ENCODE measurements at places on chromosomes 5 and 9.
A peak's percentile ranks its signal among the peaks of the same experiment; 100 is the strongest.

- peak; percentile 79 for DNase-seq
Measured at GRCh38 chr5:149240354-149240998, 31.2 kb upstream of the AFAP1L1 start.

DNA sequence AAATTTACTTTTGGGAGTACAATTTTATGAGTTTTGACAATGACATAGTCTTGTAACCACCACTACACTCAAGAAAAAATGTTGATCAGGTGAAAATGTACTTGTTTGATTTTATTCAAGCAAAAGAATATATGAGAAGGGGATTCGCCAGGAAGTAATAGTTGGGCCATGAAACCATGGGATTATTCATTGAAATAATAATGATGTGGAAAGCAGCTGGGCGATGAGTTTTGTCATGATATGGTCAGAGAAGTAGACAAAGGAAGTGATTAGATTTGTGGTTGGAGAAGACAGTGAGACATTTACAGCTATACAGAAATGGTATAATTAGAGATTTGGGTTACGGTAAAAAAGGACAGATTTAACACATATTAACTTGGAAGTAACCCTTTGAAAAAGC lies 11.2 kb downstream of the HMGCR start:
- no peak for DNase-seq

DNA sequence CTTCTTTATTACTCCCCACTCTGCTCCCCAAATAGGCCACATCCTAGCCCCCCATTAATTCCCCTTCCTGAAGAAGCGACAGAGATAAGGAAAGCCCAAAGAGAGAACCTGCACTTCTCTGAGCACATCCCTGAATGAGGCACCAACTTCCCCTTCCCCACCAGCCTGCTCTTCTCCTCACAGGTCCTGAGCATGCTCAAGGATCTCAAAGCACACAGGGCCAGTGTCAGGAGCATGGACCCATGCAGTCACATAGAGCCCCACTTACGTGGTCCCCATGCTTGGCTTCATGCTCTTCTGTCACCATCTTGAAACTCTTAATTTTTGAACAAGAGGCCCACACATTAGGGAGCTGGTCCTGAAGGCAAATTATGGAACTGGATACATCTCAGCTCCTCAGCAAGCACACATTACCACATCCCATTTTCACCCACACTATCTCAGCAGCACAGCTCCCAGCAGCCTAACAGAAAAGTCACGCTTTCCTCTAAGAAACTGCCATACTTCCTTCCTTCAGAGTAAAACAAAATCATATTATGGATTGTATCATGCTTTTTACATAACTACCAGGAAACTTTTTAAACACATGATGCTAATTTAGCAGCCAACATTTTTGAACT lies 99.8 kb downstream of the NFIB start:
- DNase-seq, result no peak

DNA sequence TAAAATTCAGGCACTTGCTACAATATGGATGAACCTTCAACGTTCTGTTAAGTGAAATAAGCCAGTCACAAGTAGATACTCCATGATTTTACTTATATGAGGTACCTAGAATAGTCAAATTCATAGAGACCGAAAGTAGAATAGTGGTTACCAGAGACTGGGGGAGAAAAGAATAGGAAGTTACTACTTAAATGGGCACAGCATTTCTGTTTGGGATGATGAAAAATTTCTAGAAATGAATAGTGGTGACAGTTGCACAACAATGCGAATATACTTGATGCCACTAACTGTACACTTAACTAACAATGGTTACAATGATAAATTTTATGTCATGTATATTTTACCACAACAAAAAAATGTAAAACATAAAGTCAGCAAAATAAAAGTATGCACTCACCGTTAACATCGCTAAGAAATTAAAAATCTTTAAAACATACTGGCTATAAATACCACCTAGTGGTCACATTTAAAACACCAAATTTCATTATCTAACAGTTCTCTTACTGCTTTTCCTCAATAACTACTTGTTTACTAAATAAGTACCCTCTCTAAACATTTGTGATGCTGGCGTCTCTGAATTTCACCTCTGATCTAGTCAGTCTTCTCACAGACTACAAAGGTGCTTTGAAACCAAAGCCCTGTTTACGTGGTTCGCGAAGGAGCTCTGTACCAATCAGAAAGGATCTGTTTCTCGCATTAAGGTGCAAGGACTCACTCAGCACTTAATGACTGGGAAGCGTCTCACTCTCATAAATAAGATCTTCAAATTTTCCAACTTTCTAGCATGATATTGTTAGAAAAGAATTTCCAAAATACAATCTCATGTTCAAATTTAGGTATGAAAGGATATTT lies 22.7 kb downstream of the KIF3A start:
- peak; percentile 13 for DNase-seq

DNA sequence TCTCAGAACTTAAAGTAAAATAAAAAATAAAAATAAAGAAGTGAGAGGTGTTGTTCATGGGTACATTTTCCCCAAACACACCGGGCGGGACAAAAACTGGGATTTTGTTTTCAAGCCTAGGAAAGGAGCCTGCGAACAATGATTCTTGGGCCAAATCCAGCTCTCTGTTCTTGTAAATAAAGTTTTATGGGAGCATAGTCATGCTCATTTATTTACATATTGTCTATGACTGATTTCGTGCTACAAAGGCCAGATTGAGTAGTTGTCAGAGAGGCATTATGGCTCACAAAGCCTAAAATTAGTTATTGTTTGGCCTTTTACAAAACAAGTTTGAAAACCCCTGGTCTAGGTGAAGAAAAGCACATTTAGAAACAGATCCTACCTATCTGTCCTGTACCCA lies 821.0 kb upstream of the GRAMD2B start:
- no peak for DNase-seq

- DNase-seq, result no peak
Measured at GRCh38 chr5:23035555-23036090, 182.5 kb upstream of the CDH12 start.
